ENCODE measurements at places on chromosomes 4 and X.

- peak; percentile 84 for DNase-seq
Observed at GRCh38 chr4:6720202-6720699, 4.3 kb downstream of the BLOC1S4 start.

DNA sequence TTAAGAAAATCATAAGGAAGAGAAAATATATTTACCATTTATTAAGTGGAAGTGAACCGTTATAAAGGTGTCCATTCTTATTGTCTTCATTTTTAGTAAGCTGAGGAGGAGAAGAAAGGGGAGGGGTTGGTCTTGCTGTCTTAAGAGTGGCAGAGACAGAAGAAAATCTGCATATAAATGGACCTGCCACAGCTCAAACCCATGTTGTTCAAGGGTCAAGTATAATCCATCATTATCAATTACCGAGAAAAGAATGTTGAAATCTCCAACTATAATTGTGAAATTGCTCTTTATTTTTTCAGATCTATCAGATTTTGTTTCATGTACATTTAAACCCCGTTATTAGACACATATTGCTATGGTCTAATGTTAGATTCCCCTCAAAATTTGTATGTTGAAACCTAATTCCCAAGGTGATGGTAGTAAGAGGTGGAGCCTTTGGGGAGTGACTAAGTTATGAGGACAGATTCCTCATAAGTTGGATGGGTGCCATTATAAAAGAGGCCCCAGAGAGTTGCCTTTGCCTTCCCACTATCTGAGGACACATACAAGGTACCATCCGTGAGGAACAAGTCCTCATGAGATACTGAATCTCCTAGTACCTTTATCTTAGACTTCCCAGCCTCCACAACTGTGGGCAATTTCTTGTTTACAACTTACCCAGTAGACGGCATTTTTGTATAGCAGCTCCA, 58.5 kb upstream of the SMAD1 start:
- no peak for DNase-seq

DNA sequence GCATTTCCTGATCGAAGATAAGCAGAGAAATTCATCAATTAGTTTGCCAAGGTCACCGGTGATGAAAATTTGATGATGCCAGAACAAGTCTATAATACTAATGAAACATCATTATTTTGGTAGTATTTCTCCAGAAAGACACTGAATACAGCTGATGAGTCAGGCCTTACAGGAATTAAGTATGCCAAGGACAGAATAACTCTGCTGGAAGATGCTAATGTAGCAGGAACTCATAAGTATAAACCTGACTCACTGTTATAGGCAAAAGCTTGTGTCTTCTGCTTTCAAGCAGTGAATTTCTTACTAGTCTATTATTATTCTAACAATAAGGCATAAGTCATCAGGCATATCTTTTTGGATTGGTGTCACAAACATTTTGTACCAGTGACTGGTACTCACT, 1825.1 kb upstream of the IGFBP7 start:
- DNase-seq, result no peak

GRCh38 chr4:126071346-126072333, 756.9 kb downstream of the FAT4 start:
- DNase-seq, result no peak

GRCh38 chr4:40057586-40058091, 989 bp downstream of the N4BP2 start:
- peak; percentile 41 for DNase-seq

GRCh38 chr4:31737419-31737818, 1017.2 kb downstream of the PCDH7 start:
- DNase-seq, result no peak

DNA sequence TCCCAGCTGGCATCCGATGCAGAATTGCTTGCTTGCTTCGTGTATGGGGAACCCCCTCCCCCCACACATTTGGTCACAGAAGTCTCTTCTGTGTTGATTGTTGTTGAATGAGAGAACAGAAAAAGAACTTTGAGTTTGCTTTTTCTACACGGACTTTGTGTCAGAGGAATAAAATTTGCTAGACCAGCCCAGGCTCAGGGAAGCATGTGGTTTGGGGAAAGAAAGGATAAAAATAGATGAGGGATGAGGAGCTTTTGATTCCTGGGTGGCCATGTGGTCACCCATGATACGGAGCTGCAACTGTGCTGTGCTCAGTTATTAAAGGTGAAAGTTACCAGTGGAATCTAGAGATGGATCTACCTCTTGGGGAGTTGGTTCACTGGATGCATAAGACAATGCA, 34.2 kb upstream of the ESX1 start:
- DNase-seq, result no peak

DNA sequence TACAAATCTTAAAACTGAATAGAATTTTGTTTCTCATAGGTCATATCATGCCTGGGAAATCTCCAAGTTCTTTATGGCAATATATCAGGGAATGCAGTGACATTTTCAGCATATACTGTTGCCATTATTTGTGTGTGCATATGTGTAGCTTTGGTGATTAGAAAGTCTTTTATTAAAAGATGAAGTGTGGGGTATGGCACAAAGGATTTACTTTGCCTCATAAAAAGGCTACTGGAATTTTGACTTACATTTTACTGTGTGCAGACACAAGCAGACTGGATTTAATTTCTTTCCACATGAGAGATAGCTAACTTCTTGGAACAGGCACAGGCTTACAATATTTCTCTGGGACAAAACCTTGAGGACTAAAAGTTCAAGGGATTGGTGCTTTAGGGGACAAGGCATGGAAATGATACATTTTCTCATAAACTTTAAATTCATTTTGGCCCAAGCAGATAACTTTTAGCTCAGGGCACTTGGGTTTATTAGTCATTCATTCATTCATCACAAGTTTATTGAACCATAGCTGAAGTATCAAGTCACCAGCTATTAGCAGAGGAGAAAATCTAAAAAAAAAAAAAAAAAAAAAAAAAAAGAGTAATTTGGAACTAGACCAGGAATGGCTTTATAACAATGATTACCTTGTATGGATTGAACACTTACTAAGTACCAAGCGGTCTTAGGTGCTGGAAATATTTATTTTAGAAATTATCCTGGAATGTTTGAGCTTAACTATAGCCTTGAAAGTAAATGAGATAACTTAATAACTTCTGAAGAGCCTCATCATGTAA, 191.5 kb downstream of the SLIT2 start:
- DNase-seq, result no peak

GRCh38 chrX:48897157-48897624, 377 bp downstream of the TIMM17B start:
- DNase-seq, result no peak

DNA sequence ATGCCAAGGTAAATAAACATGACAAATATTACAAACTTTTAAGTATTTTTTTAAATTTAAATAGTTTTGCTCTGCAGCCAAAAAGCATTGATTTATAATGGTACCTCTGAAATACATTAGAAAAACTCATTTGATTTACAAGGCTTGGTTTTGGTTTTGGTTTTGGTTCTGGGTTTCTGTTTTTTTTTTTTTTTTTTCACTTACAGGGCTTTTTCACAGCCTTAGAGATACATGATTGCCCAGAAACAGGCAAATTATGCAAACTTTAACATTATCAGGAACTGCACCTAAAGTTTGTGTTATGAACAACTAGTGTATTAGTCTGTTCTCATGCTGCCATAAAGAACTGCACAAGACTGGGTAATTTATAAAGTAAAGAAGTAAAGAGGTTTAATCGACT, 196.4 kb upstream of the DDX53 start:
- DNase-seq, result no peak

DNA sequence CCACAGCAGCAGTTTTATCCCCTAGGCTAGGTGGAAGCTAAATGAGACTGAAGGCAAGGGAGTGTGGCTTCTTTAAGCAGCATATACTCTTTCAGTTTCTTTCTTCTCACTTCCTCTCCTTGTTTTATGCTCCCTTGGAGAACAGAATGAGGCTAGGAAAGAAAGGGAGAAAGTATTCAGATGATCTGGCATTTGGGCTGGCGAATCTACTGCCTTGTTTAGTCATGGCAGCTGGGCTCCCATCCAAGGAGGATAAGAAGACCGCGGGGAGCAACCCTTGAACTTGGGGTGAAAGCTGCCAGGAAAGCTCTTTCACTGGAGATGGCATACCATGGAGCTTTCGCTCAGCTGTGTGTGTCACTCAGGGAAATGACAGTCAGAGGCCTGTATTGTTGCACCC, 72.1 kb downstream of the ARHGEF38 start:
- DNase-seq, result no peak

- DNase-seq, result no peak
Observed at GRCh38 chr4:153560908-153561307, 94.7 kb downstream of the TMEM131L start.

- DNase-seq, result no peak
Observed at GRCh38 chr4:137968956-137969678, 273.0 kb downstream of the SLC7A11 start.

GRCh38 chr4:26179316-26179760, 141.5 kb upstream of the RBPJ start:
- DNase-seq, result no peak

- no peak for DNase-seq
Observed at GRCh38 chr4:2292646-2293108, 30.8 kb upstream of the MXD4 start.

- no peak for DNase-seq
Observed at GRCh38 chrX:153643431-153644351, 3.3 kb upstream of the DUSP9 start.

DNA sequence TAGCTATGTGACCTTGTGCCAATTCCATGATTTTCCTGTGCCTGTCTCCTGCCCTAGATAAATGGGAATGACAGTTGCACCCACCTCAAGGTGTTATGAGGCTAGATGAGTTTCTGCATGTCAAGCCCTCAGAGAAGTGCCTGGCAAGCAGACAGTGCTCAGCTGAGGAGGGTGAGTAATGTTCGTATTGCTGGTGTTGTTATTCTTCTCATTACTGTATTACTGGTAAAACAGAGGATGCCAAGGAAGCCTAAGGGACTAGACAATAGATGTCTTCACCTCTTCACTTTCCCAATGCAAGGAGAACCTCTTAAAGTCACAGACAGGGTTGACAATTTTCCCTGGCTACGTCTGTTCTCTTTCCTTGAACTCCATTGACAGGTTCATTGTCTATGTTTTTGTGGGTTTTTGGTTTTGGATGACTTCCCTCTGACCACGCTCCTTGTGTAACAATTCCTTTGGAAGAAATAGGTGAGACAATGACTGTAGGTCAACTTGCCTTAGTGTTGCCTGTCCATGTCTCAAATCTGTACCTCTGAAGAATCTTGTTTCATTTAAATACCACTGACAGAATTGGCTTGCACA, 19.2 kb downstream of the ETDC start:
- no peak for DNase-seq

DNA sequence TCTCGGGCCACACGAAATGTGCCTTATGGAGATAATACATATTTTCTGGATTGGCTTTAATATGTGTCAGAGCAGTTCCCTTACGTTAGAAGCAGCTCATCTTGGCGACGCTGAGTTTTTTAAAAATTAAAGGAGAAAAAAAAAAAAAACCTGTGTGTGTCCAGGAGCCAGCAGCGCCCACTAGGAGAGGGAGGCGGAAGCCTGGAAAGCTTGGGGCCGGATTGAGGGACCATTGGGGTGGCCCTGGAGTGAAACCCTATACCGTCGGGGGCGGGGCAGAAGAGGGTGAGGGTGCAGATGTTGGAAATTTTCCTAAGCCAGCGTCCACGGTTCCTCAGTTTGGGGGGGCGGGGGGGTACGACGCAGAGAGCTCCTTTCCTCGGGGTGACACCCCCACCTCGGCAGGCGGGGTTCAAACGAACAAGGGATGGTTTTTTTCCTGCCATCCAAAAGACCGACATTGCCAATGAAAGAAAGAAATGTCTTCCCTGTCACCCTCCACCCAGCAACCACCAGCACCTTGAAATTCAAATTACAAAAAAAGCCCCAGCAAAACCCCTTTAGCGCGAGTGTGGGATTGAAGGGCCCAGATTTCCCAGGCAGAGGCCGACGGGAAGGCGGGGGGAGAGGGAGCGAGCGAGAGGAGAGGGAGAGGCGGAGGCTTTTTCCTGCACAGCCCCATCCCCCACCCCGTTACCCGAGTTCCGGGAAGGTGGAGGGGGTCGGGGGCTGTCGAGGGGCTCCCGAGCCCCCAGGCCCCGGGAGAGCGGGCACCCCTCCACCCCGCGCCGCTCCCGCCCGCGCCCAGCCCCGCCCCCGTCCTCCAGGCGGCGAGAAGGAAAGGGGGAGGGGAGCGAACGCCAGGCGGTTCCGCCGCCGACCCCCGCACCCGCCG, 859 bp downstream of the SMARCA1 start:
- DNase-seq, result no peak

- no peak for DNase-seq
Observed at GRCh38 chrX:128739539-128739938, 687.3 kb upstream of the ACTRT1 start.

GRCh38 chr4:152385551-152385950, 150.3 kb downstream of the FBXW7 start:
- no peak for DNase-seq

- no peak for DNase-seq
Observed at GRCh38 chr4:147360301-147360700, 120.6 kb upstream of the EDNRA start.

GRCh38 chrX:51568586-51568985, 50.1 kb downstream of the CENPVL3 start:
- no peak for DNase-seq

GRCh38 chrX:125291124-125291523, 28.5 kb upstream of the TEX13C start:
- no peak for DNase-seq

GRCh38 chr4:18075823-18076433, 54.4 kb upstream of the LCORL start:
- peak; percentile 39 for DNase-seq

GRCh38 chr4:82430964-82431745, 765 bp downstream of the ENOPH1 start:
- peak; percentile 47 for DNase-seq

All from memory B cell (primary cell).